CD4-positive, alpha-beta T cell (primary cell): ENCODE measurements at places on chromosomes 7 and 10.
A peak's percentile ranks its signal among the peaks of the same experiment; 100 is the strongest.

GRCh38 chr10:31000867-31001266 lies 30.8 kb downstream of the ZNF438 start:
- no peak for DNase-seq

GRCh38 chr10:96846395-96846794 lies 14.3 kb downstream of the LCOR start:
- no peak for DNase-seq

GRCh38 chr7:4167385-4167910 lies 514.6 kb upstream of the FOXK1 start:
- no peak for DNase-seq

DNA sequence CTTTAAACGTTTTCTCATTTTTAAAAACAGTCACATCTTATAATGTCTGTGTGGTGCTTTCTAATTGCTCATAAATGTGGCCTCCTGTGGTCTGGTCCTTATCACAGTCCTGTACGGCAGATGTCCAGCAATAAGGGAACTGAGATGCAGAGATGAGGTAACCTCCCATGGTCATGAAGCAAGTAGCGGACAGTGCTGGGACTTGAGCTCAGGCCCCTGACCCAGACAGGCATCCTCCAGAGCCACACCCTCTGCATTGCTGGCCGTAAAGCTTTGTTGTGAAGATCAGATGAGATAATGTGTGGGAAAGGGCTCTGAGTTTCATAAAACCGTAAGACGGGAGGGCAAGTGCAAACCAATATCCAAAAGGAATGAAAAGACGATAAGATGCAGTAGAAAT lies 48.2 kb downstream of the DYNC2I1 start:
- no peak for DNase-seq

DNA sequence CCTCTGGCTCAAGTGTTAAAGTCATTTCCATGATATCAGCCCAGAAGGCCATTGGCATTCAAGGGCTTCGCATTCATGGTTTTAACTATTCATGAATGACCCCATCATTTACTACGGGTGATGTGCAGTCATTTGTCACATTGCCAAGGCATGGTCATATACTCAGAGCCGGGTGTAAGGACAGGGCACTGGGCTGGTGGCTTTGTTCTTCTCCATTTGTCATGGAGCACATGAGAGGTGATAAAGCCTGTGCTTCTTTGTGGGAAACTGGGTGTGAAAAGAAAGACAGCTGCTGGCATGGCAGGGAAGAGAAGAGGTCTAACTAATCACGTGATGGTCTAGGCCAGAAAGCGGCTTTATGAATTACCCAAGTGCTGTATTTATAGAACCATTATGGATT lies 132.2 kb upstream of the PLXNA4 start:
- DNase-seq = no peak

GRCh38 chr10:12701696-12702095 lies 299.8 kb downstream of the CCDC3 start:
- DNase-seq = no peak

DNA sequence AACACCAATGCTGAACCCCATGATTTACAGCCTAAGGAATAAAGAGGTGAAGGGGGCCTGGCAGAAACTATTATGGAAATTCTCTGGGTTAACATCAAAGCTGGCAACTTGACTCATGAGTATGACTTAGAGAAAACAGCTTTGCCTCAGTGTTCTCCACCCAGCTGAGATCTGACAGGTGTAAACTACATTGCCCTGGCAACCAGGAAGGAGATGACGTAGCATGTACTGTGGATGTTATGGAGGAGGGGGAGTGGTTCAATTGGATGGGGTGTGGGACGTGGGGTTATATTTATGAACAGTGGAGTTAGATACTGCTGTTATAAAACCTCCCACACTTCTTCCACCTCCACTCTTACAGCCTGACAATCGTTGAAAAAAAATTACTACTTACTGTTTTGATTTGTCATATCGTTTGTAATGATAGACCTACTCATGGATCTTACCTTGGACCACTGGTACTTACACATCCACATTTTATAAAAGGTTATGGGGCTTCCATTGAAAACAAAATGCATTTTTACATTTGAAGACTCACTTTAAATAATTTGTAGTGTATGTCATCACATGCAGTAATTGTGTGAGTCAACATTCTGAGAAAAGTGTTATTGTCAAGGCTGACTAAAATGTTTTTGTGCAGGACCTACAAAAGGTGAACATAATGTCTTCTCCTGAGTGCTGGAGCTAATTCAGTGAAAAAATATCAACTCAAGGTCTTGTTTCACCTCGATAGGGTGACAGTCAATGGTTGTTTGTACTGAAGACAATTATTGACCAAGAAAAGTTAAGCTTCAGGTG lies 6.4 kb downstream of the OR2F1 start:
- DNase-seq = no peak

- no peak for DNase-seq
These were observed 31.8 kb downstream of the GHRHR start for GRCh38 chr7:30995536-30995935.

DNA sequence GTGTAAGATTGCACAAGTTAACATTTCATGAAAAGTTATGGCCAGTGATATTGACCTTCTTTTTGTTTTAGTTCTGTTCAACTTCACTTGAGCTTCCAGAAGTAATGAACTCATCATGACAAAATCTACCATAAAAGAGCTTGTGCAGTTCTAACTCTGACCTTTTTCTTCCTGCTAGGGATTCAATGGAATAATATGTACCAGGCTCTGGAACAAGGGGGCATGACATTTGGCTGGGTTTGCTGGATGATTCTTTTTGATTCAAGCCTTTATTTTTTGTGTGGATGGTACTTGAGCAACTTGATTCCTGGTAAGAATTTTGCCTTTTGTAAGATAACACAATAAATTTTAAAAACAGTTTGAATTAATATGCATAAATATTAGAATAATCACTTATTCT lies 205.0 kb downstream of the ABCA13 start:
- DNase-seq = no peak

DNA sequence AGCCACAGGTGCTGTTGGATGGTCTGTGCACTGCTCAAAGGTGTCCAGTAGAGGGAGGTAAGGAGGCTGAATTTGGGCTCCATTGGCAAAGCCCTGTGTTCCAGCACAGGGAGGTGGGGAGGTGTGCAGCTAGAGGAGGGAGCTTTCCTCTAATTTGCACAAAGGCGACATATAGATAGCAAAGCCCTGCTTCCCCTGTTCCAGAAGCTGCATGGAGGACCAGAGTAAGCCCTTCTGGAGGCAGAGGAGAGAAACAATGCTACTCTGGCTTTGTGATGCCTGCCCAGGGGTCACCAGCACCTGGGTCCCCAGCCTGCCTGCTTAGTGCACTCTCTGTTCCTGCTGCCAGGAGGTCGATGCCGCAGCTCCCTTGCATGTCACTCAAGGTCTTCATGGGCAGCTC lies 3.4 kb upstream of the ARHGAP22 start:
- DNase-seq = peak; percentile 47

GRCh38 chr10:78616125-78616695 lies 452.6 kb upstream of the ZMIZ1 start:
- no peak for DNase-seq

DNA sequence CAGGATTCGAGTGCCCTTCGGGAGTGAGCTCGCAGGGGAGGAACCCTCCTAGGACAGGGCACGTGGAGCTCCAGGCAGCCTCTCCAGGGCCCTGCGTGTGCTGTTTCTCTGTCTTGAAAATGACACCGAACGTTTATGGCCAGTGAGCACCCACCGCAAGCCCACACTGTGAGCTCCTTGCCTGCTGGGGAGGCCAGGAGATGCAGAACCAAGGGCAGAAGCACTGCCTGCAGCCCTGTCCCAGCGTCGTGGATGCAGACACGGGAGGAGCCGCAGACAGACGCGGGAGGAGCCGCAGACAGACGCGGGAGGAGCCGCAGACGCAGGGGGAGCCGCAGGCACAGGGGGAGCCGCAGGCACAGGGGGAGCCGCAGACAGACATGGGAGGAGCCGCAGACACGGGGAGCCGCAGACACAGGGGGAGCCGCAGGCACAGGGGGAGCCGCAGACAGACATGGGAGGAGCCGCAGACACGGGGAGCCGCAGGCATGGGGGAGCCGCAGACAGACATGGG lies 314.4 kb downstream of the PTPRN2 start:
- no peak for DNase-seq

- DNase-seq = no peak
These were observed 58.2 kb upstream of the PDGFA start for GRCh38 chr7:577741-578370.

DNA sequence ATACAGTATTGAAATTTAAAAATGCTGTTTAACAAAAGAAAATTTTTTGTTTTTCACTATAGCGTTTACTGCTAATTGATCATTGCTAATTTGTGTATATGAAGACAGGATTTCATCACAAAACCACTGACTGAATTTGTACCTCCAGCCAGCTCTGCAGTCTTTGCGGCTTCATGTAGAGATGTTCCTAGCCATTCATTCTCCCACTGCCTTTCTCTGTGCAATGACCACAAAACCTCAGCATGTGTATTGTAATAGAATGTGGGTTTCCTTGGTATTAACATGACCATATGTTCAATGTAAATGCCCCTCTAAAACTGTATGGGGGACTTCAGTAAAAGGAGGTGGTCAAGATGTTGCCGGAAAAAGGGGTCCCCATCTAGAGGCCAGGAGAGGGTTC lies 81.1 kb upstream of the STEAP1B start:
- no peak for DNase-seq

DNA sequence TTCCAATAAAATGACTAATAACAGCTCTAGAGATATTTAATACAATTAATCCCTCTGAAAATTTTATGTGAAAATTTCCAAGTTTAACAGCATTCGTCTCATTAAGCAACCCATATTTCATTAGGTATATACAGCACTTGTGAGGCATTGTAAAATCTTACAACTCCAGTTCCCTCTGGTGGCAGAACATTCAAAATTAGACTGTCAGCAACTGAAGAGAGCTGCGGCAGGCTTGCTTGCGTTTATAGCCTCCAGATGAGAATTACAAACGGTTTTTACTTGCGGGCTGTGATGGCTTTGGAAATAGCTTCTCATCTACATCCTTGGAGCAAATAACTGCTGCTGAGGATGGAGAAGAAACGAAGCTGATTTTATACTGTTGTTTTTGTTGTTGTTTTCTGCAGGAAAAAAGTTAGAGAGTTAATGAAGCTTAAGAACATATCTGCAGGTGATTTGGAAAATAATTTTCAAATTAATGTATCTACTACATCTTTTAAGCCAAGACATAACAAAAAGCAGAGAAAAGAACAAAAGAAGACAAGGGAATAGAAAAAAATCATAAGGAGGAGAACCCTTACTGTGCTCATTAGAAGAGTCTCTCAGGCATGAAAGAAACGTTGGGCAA lies 171.3 kb downstream of the MAGI2 start:
- no peak for DNase-seq

DNA sequence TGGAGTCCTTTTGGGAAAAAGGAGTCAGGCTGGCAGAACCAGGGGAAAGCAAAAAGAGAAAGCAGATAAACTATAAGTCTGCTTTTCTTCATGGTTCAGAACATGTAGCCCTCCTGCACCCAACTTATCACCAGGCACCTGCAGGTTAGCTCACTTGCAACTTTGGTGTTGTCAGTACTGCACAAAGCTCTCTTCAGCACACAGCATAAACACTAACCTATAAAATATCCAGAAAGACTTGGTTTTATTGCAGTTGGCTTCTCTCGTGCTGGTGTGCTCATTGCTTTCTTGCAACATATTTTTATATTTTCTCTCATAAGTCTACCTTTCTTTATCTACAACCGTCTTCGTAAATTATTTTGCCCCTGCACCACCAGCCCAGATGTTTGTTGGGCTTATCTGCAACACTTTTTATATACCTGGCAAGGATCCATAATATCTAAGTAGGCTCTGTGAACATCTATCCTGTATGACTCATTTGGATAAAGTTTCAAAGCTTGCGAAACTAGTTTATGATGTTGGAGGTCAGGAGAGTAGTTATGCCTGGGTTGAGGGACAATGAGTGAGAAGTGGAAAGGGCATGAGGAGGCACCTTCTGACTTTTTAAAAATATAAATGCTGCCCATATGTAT lies 164.6 kb downstream of the ANKRD30A start:
- no peak for DNase-seq

GRCh38 chr7:128937647-128938543 lies at the start of gene IRF5:
Gene IRF5 (plus strand): TSS chr7:128937927. CDS start chr7:128942082, 4,155 bp downstream.
- no peak for DNase-seq

- DNase-seq = peak; percentile 83
These were observed 29.8 kb downstream of the PLAU start for GRCh38 chr10:73940634-73941221.

GRCh38 chr10:117537436-117537903 lies 5.1 kb upstream of the EMX2 start:
- DNase-seq = no peak

GRCh38 chr7:116172353-116172752 lies 38.0 kb upstream of the TES start:
- no peak for DNase-seq

GRCh38 chr10:13707156-13707881 lies 120.6 kb downstream of the PRPF18 start:
- peak; percentile 21 for DNase-seq

DNA sequence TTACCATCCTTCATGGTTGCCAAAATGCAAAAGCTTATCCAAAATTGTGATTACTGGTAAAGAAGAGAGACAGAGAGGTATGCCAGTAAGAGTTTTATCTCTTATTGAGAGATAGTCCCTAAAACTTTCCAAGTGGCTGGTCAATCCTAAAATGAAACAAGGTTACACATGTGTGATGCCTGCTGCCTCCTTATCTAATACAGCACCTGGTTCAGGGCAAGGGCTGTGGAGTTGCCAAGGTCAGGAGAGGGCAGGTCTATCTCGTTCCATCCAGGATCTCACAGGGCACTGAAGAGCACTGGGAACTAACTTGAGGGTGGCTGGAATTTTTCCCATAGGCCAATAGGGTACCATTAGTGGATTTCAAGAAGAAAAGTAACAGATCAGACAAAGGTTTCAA lies 18.3 kb downstream of the VOPP1 start:
- DNase-seq = no peak

DNA sequence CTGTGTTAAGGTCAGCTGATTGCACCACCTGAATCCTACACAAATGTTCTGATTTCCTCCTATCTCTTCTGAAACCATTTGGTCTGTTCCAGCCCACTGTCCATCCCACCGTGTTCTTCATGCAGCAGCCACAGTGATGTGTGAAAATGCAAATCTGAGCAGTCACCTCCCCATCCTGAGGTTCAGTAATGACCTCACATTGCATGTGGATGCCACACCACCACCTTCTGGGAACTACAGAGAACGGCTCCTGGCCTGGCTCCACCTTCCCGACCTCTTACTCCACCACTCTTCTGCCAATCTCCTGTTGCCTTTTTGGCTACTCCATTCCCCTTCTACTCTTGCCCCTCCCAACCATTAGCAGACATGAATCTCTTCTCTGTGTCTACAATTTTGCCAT lies 244.4 kb downstream of the TNS3 start:
- no peak for DNase-seq

DNA sequence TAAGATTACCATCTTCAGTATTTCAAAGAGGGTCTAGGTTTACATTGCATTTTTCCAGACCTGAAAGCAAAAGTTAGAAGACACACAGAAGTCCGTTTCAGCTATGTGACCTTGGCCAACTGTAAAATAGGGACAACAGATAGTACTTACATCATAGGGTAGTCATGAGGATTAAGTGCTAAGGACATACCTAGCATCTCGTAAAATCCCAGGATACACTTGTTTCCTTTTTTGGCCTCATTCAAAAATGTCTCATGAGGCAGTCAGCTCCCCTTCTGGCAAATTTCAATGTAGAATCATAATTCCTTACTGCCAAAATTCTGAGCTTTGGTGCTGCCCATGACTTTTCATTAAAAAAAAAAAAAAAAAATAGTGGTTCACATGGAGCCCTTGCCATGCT lies 6.4 kb upstream of the DUSP5 start:
- DNase-seq = no peak

GRCh38 chr7:147411096-147411495 lies 1179.5 kb upstream of the C7orf33 start:
- DNase-seq = no peak

- no peak for DNase-seq
These were observed 111.5 kb upstream of the GPR26 start for GRCh38 chr10:123554656-123555055.
